ENCODE measurements at places on chromosomes 12 and 14. TPM values are rescaled to one million over a fixed set of nuclear protein-coding genes. Genes with fewer than 3 reads are reported as not detected.

Gene NFE2
- 0.65 TPM for total RNA-seq

Gene HOXC10
- not detected for total RNA-seq

Gene MANSC4
- not detected for total RNA-seq

Gene SLC4A8
- 6.7 TPM for total RNA-seq

Gene TAS2R20
- 7.5 TPM for total RNA-seq

Gene TARBP2
- total RNA-seq = 33.4 TPM
